ENCODE measurements at places on chromosomes 4 and X. TPM values are rescaled to one million over a fixed set of nuclear protein-coding genes. Genes with fewer than 3 reads are reported as not detected.

FATE1 gene
- total RNA-seq = not detected

GRCh38 chr4:160316036-160316435 is 1213.2 kb downstream of the RAPGEF2 start:
- H3K27ac ChIP-seq = no peak overlapping the region
- H3K4me1 ChIP-seq = no peaks in the 10 kb centered on the region
- no peaks in the 10 kb centered on the region for H3K36me3 ChIP-seq
- DNase-seq = no peak
- no peak overlapping the region for H3K4me3 ChIP-seq

DNA sequence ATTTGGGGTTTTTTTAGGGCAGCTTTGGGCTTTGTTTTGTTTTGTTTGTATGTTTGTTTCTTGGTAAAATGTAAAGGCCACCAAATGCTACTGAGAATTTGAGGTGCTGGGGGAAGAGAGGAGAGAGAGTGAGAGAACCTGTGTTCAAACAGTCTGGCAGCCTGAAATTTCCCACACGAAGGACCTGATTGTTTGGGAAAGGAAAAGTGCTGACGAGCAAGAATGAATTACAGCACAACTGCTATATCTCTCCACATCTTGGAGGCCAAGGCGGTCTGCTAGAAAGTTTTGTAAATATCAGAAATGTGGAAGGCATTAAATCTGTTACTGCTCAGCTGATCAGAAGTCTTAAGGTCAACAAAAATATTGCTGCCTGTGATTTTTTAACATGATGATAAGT is 170.5 kb downstream of the PALLD start:
- no peak overlapping the region for H3K4me3 ChIP-seq
- H3K27me3 ChIP-seq = no peaks in the 10 kb centered on the region

- H3K36me3 ChIP-seq = no peaks in the 10 kb centered on the region
- DNase-seq = no peak
- peaks cover 27% of the 10 kb centered on the region for H3K4me1 ChIP-seq
- no peaks in the 10 kb centered on the region for H3K27me3 ChIP-seq
Observed at GRCh38 chrX:12947545-12948235, 27.2 kb upstream of the TMSB4X start.

SLC38A5 gene
- total RNA-seq = 25.1 TPM

OPRPN gene
- not detected for total RNA-seq

DNA sequence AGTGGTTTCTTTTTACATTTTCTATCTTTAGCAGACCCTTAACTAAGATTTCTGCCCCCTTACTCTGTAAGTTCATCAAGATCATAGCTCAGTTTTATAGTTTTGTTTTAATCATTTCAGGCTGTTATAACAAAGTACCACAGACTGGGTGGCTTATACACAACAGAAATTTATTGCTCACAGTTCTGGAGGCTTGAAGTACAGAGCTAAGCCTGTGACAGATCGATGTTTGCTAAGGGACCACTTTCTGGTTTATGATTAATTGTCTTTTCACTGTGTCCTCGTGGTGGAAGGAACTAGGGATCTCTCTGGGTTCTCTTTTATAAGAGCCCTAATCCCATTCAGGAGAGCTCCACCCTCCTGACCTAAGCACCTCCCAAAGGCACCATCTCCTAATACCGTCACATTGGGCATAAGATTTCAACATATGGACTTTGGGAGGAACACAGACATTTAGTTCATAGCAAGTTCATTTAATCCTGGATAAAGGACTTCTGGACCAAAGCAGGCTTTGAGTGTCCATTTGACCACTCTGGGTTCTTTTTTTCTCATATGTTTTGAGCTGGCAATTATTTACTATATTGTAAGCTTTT is 137.0 kb upstream of the IL15 start:
- H3K4me3 ChIP-seq = no peak overlapping the region
- H3K27me3 ChIP-seq = no peaks in the 10 kb centered on the region
- no peak overlapping the region for H3K27ac ChIP-seq
- no peak for DNase-seq
- H3K36me3 ChIP-seq = no peaks in the 10 kb centered on the region

All from endothelial cell of umbilical vein (primary cell).